Stimulated activated CD4-positive, alpha-beta T cell treated with anti-CD3 and anti-CD28 coated beads, Interleukin-1b, Interleukin-23, amount 100 ng/mL, for 1 hour (primary cell): ENCODE measurements at places on chromosomes 7 and 10.

DNA sequence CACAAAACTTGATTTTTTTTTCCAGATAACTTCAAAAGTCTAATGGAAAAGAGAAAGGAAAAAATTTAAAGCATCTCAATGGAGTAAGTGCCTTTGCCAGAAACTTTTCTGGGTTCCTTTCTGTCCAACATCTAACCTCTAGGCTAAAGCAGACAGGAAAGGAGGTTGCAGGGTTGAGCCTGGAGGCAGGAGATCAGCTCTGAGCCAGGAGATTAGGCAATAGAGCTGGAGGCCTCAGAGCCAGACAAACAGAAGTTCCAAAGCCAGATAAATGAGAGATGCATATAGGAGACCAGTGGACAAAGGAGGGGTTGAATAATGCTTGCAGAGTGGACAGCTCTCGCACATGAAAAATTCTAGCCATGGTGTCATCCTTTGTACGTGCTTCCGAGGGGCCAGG is 42.9 kb downstream of the CHN2 start:
- DNase-seq, result no peak

DNA sequence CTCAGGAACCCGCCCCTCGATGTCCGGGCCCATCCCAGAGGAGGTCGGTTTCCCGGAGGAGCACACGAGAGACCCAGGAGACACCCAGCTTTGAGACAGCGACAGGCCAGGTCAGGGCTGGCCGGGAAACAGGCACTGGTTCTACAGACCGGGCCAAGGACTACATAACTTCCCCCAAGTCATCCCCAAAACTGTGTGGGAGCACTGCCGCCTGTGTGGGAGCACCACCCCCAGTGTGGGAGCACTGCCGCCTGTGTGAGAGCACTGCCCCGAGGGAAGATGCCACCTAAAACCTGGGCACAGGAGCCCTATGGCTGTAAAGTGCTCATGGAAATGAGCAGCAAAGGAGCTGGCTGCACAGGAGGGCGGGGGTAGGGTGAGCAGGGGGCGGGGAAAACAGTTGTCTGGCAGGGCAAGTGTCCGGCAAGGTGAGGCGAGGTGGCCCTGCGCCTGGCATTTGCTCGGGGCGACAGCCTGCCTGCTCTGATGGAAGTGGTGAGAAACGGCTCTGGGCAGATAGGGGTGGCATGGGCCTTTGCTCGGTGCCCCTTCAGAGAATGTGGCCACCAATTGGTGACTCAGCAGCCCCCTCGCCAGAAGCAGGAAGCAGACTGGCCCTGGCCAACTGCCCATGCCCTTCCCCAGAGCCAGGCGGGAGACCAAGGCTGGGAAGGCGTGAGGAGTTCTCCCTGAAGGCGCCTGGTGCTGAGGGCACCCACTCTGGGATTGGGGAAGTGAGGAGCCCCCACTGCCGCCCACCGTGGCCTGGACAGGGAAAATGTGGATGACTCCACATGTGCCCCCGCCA is 26.2 kb downstream of the PAPOLB start:
- no peak for DNase-seq

DNA sequence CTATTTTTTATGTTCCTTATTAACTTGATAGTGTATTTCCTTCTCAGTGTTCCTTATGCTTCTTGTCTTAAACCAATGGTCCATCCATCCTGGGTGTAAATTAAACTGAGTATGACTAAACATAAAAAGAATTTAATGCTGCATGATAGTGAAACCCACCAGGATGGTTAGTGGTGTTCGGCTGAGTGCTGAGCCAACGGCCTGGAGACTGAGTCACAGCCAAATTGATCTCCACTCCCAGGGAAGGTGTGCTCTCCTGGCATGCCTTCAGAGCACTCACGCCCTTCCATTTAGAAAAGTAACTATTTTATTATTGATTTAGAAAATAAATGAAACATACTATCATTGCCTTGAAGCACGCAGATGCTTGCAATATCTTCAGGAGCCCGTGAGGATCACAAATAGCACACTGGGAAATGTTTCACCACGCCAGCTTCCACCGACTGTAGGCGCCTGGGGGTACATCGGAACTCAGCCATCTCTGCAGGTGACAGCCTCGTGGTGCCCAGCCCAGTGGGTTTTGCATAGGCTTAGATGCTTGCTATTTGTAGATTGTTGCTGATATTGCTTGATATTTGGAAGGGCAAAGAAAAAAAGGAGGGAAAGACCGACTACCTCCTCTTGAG is 40.0 kb upstream of the LOXL4 start:
- DNase-seq, result no peak

DNA sequence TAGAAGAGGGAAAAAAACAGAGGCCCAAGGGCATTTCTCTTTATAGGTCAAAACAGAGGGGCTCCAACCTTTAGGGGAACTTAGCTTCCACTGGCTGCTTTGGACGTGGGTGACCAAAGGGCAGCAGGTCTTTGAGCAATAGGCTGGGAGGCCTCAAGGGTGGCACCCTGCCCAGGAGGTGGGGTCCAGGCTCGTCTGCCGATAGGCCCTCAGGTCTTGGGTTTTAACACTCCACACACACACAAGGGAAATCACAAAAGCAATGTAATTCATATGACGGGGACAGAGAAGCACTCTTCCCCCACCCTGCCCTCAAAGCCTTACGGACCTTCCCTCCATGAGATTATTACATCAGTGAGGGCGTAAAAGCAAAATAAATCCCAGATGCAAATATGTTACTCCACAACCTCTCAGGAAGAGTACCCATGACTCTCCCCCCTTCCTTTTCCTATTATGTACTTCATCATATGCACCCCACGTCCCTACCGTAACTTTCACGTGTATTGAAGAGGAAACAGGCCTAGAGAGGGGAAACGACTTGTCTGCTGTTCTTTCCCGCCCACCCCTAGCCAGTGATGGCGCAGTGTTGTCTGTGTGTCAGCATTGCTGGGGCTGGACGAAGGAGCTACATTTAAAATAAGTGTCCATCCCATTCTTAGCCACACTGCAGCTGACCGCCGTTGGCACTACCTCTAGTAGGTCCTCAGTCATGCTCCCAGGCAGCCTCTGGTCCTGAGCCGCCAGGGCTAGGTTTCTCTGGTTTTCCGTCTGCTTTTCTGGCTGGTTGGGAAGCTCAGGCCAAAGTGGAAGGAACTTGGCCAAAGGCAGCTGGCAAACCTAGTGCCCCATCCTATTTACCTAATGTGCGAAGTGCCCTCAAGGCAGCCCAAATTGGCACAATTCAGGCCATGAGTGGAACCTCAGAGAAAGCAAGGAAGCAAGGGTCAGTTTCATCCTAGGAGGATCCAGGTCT is 2.1 kb downstream of the PCBD1 start:
- no peak for DNase-seq

DNA sequence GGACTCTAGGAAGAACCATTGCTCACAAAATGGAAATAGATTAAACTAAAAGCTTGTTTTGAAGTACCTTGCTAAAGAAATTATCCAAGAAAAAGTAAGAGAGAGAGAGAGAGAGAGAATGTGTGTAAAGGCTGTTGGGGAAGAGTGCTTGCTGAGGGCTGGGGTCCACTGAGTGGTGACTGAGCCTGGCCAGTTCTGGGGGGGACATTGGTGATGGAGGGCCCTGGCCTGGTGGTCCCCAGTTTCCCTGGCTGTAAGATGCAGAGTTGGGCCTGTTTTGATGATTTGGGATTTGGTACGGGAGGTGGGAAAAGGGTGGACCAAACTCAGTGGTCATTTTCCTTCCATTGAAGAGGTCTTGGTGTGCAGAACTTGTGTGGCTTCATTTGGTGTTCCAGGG is 880 bp downstream of the RAMP3 start:
- DNase-seq, result no peak

GRCh38 chr10:14779001-14779651 is 4.4 kb upstream of the FAM107B start:
- DNase-seq, result no peak

DNA sequence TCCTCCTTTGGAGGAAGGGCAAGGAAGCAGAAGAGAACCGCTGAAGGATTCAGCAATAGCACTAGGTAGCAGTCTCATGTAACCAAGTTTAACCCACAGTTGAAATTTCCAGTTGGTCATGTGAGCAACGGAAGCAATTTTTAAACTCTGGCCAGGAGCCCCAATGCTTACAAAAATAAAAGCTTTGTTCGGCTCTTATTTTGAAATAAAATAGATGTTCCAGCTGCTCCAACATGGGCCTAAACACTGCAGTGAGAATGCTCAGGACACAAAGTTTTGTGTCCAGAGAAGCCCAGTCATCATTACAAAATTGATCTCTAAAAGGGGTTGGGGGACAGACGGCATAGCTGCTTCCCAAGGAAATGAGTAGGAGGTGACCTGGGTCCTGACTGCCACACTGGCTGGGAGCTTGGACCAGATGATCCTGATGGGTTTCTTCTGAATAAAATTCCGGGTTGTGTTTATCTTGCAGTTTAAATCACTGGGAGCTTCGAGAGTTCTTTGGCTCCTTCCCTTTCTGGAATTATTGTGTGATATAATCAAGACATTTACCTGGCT is 452 bp upstream of the TMEM140 start:
- DNase-seq, result no peak

- no peak for DNase-seq
Observed at GRCh38 chr7:153523320-153524015, 528.7 kb upstream of the DPP6 start.

GRCh38 chr10:49633327-49634068 is 19.7 kb downstream of the CHAT start:
- no peak for DNase-seq

DNA sequence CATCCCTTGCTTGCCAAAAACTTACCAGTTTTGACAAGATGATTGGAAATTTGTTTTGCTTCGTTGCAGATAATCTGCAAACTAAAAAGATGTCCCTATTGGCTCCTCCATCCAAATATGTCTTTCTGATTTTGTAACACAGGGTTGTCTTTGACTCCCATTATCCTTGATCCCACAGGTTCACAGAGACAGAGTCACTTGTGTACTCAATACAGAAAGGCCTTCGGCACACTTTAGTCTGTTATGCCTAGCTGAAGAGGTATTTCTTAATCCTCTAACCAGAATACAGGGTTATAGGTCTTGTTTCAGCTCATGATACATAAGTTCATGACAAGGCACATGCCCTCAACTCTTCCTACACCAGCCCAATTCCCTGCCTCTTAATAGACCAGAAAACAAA is 10.7 kb upstream of the CNNM1 start:
- DNase-seq, result no peak

- DNase-seq, result no peak
Observed at GRCh38 chr7:86748843-86749719, 105.4 kb downstream of the GRM3 start.

DNA sequence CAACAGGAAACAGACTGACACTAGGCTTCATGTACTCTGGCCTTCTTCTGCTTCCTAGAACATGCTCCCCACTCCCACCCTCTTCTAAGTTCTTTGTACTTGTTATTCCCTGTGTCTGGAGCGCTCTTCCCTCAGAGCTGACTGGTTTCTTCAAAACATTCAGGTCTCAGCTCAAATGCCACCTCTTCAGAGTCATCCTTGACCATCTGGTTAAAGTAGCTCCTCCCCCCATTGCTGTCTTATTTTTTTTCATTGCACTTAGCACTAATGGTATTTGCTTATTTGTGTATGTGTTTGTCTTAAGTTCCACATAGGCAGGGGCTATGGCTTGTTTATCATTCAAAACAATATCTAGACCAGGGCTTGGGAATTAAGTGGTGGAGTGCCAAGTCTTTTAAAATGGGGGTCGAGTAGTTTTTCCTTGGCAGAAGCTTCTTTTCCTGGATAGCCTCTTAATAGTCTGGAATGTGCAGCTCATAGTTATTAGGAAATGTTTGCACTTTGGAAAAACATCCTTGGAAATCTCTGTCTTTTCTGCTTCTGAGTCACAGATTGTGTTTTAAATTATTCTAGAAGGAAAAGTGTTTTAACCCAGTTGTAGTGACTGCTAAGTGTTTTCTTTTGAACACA is 60.0 kb downstream of the RALA start:
- no peak for DNase-seq

GRCh38 chr7:113606325-113606724 is 312.5 kb downstream of the PPP1R3A start:
- DNase-seq, result no peak

GRCh38 chr7:32206987-32207386 is 136.8 kb upstream of the PDE1C start:
- no peak for DNase-seq

DNA sequence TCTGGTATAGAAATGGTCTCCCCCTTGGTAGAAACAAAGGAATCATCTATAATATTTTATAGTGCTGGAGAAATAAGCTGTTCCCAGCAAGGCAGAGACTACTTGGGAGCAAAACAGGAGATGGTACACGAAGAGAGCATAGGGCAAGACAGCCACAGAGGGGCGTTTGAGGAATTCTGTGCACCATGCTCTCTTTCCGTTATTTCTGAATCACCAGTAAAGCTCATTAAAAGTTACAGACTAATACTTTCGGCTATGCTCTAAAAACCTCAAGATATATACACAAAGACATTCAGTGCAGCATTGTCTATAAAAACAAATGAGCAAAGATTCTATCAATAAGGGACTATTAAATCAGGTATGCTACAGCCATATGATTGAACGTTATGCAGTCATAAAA is 68.5 kb upstream of the FHIP2A start:
- no peak for DNase-seq

DNA sequence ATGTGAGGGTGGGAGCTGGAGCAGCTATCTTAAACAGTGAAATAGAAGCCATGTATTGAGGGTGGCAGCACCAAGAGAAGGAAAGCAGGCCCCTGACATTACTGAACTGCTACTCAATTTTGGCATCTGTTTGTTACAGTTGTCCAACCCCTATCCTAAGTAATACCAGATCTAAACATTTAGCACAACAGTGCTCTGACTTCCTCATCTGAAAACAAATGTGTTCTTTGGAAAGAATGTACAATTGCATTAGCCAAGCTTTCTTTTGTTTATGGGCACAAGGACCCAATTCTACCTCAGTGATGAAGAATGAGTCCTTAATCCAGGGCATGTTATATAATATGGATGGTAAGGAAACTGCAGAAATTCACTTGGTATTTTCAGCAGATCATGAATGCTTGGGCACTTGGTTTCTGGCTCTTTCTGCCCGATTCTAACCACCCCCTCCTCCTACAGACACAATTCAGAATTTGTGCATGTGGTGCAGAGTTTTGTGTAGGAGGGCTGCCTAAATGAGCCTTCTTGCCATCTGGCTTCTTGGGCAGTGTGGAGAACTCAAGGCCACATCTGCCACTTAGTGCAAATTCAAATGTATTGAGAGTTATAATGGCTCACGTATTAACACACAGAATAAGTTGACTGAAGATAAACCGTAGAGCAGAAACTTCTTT is 36.9 kb upstream of the KMT2E start:
- no peak for DNase-seq

DNA sequence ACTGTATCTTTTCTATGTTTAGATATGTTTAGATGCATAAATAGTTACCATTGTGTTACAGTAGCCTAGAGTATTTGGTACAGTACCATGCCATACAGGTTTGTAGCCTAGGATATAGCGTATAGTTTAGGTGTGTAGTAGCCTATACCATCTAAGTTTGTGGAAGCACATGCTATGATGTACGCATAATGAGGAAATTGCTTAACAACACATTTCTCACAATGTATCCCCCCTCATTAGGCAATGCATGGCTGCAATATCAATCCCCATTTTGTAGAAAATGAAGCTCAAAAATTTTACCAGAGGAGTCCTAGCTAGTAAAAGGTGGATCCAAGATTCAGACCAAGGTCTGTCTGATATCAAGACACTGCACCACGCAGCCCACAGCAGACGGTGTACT is 376.4 kb upstream of the NFE2L3 start:
- DNase-seq, result no peak

GRCh38 chr10:804191-804781 is 114.8 kb upstream of the DIP2C start:
- no peak for DNase-seq
